ENCODE measurements at places on chromosomes 11 and 22.

- no peak for DNase-seq
These were observed 62.6 kb downstream of the TRAF6 start for GRCh38 chr11:36447514-36447913.

DNA sequence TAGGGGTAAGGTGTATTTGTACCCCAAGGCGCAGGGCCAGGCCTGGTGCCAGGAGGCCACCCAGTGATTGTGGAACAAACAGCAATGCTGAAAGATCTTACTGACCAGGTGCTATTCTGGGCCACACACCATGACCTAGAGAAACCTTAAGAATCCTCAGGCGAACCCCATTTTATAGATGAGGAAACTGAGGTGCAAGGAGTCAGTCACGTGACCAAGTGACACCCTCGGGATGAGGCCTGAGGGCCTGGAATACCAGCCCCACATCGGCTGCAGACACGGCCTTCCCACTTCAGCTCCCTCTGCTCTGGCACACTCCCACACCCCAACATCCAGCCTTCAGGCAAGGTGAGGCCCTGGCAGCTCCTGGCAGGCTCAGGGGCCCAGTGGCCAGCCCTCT lies 13.1 kb downstream of the CABP7 start:
- DNase-seq, result no peak

DNA sequence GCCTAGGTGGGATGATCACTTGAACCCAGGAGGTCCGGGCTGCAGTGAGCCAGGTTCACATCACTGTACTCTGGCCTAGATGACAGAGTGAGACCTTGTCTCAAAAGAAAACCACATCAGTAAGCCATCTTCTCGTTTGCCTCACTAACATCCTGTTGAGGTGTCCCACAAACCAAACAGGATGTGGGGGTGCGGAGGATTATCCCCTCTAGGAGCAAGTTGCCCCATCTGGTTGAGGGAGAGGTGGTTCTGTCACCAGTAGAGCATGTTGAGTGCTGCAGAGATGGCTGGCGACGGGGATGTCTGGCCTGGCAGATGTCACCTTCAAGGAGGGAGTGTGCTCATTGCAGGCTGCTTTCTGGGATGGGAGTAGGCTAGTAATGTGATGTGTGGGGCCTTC lies 72.4 kb downstream of the ZNRF3 start:
- peak; percentile 37 for DNase-seq

DNA sequence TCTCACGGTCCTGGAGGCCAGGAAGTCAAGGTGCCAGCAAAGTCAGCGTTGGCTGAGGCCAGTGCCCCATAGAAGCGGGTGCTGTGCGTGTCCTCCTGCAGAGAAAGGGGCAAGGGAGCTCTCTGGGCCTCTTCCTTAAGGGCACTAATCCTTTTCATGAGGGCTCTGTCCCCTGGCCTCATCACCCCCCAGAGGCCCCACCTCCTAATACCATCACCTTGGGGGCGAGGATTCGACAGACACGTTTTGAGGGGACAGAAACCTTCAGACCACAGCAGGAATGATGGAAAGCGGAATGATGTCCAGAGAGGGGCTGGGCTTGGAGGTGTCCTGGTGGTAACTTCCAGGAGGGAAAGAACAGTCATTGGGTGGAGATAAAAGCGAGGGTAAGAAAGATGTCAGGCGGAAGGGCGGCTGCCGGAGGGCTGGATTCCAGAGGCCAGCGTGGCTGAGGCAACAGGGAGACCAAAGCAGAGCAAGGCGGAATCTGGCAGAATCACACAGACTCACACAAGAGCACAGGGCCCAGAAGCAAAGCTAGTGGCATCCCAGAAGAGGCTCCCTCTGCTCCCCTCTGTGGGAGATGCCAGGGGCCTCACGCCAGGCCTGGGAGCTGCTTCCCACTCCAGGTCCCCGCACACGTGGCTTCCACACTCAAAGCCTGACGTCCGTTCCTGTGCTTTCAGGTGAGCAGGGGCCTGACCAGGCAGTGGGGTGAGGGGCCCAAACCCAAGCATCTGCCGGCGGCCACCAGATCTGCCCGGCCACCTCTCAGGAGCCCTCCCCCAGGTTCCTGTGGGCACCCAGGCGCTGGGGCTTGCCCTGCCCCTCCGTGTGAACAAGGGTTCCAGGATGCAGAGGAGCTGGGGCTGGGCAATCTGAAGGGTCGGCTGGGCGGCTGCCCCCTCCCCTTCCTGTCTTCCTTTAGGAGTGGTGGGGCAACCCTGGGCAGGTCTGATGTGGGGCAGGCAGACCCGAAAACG lies 784.5 kb downstream of the BRD1 start:
- DNase-seq, result no peak

DNA sequence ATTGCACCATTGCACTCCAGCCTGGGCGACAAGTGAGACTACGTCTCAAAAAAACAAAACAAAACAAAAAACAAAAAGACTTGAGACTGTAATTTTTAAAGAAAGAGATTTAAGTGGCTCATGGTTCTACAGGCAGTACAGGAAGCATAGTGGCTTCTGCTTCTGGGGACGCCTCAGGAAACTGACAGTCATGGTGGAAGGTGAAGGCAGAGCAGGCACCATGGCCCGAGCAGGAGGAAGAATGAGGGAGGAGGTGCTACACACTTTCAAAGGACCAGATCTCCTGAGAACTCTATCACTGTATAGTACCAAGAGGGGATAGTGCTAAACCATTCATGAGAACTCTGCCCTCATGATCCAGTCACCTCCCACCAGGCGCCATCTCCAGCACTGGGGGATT lies 52.0 kb downstream of the CBL start:
- no peak for DNase-seq

GRCh38 chr11:30818721-30819120 lies 232.6 kb upstream of the MPPED2 start:
- no peak for DNase-seq

DNA sequence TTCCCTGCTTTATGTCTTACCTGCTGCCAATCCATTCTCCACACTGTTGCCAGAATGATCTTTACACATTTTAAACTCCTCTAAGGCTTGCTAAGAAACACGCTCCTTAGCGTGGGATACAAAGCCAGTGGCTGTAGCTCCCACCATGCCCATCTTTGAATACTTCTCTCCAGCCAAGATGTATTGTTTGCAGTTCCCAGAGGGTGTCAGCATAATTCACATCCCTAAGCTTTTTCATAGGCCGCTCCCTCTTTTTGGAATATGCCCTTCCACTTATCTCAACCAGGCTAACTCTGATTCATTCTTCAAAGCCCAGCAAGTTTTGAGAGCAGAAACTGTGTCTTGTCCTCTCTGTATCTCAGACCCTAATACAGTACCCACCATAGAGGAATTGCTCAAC lies 8.1 kb upstream of the UPK2 start:
- DNase-seq, result no peak

DNA sequence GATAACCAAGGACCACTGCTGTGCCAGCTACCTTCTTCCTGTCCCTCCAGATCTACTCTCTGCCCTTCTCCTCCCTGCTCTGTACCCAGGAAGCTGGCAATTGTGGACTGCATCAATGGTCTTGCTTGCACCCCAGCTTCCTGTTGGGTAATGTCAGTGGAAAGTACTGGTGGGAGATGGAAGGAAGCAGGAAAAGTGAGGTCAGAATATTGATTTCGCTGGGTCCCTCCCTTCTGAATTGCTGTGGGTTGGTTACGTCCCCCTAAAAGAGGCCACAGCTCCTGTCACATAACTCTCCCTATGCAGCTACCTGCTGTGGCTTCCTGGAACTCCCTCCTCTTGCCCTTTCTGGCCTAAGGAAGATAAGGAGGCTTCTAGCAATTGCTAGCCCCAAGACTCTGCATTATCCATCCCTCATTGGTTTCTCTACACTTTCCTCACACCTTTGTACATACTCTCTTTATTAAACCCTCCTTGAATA lies 81.2 kb downstream of the RASSF10 start:
- DNase-seq, result no peak

All from stimulated activated CD8-positive, alpha-beta memory T cell treated with anti-CD3 and anti-CD28 coated beads, Interleukin-15, amount 100 ng/mL, for 24 hours (primary cell).